Neural crest cell (in vitro differentiated cells): ENCODE measurements at places on chromosomes 1 and 21. TPM values are rescaled to one million over a fixed set of nuclear protein-coding genes. Genes with fewer than 3 reads are reported as not detected.

GRCh38 chr1:188429386-188429785, 1600.6 kb downstream of the PLA2G4A start:
- DNase-seq, result no peak
- no peaks in the 10 kb centered on the region for H3K36me3 ChIP-seq
- no peak overlapping the region for H3K27ac ChIP-seq
- H3K4me1 ChIP-seq, result peaks cover 5% of the 10 kb centered on the region
- H3K4me3 ChIP-seq, result no peak overlapping the region

- no peaks in the 10 kb centered on the region for H3K4me1 ChIP-seq
- H3K27ac ChIP-seq, result no peak overlapping the region
- no peaks in the 10 kb centered on the region for H3K36me3 ChIP-seq
- peaks cover 32% of the 10 kb centered on the region for H3K27me3 ChIP-seq
Measured at GRCh38 chr1:34276606-34277005, 99.9 kb downstream of the C1orf94 start.

- peak; percentile 53 for DNase-seq
- H3K4me3 ChIP-seq, result no peak overlapping the region
- H3K4me1 ChIP-seq, result peaks cover 13% of the 10 kb centered on the region
- H3K27ac ChIP-seq, result no peak overlapping the region
- H3K36me3 ChIP-seq, result no peaks in the 10 kb centered on the region
Measured at GRCh38 chr1:2046174-2046917, 3.9 kb upstream of the PRKCZ start.

Gene UTS2
- not detected in 2 replicates for total RNA-seq

GRCh38 chr1:5399771-5400170, 592.5 kb downstream of the NPHP4 start:
- H3K4me3 ChIP-seq, result no peak overlapping the region
- no peaks in the 10 kb centered on the region for H3K36me3 ChIP-seq
- no peak for DNase-seq
- H3K4me1 ChIP-seq, result peaks cover 14% of the 10 kb centered on the region

- no peaks in the 10 kb centered on the region for H3K27me3 ChIP-seq
- no peak overlapping the region for H3K27ac ChIP-seq
- no peaks in the 10 kb centered on the region for H3K4me1 ChIP-seq
- H3K36me3 ChIP-seq, result no peaks in the 10 kb centered on the region
Measured at GRCh38 chr21:21828130-21828529, 829.9 kb downstream of the NCAM2 start.

- H3K36me3 ChIP-seq, result peaks cover 14% of the 10 kb centered on the region
- DNase-seq, result no peak
- H3K27me3 ChIP-seq, result no peaks in the 10 kb centered on the region
- no peak overlapping the region for H3K27ac ChIP-seq
Measured at GRCh38 chr1:182817802-182818201, 21.3 kb upstream of the DHX9 start.

- no peaks in the 10 kb centered on the region for H3K27me3 ChIP-seq
- H3K27ac ChIP-seq, result no peak overlapping the region
- no peaks in the 10 kb centered on the region for H3K36me3 ChIP-seq
- DNase-seq, result no peak
Measured at GRCh38 chr1:75342786-75343185, 208.6 kb downstream of the LHX8 start.

DNA sequence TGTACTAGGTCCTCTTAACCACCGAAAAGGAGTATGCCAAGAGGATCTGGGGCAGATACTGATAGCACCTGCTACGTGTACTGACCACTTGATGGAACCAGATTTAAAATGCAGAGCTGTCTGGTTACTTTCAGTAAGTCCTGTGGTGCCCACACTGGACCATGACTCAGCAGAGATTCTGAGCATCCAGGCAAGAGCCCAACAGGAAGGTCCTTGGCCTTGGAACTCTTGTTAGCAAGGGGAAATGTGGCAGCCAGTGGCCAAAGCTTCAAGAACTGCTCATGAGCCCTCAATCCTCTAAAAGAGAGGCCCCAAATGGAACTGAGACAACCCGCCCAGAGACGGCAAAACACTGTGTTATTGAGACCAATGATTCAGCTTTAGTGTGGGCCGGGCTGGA, 4.2 kb upstream of the GJB5 start:
- H3K27ac ChIP-seq, result no peak overlapping the region
- peaks cover 10% of the 10 kb centered on the region for H3K27me3 ChIP-seq
- no peaks in the 10 kb centered on the region for H3K4me1 ChIP-seq
- H3K36me3 ChIP-seq, result no peaks in the 10 kb centered on the region
- no peak overlapping the region for H3K4me3 ChIP-seq
- DNase-seq, result no peak

DNA sequence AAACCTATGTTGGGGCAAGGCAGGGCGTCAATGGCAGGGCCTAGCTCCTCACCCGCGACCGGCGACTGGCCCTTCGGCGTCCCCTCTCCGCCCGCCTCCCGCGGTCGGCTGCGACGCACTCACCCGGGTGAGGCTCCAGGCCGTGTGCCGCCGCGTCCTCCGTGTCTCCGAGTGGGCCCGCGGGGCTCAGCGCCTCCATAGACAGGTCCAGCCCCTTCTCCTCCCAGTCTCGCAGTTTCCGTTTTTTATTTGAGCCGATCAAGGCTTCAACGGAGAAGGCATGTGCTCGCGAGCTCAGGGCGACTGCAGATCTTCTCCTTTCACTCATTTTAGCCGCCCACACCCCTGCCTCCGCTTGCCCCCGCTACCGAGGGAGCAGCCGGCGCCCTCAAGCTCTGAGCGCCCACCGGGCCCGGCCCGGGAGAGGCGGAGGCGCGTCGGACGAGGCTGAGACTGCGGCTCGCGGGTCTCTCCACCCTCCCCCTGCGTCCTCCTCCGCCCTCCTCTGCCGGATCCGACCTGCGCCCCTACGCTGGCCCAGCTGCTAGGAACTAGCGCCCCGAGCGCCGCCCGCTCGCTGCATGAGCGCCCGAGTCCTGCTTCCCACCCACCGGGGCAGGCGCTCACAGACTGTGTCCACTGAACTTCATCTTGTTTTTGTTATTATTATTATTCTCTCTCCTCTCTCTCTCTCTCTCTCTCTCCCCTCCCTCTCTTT, 516 bp downstream of the TBX15 start:
- peak overlapping the region; percentile 87 for H3K4me3 ChIP-seq
- peaks cover 55% of the 10 kb centered on the region for H3K4me1 ChIP-seq
- H3K27me3 ChIP-seq, result peaks cover 100% of the 10 kb centered on the region
- no peaks in the 10 kb centered on the region for H3K36me3 ChIP-seq

GRCh38 chr21:45166931-45167330, 92.6 kb downstream of the ADARB1 start:
- H3K27ac ChIP-seq, result no peak overlapping the region
- no peak for DNase-seq
- H3K4me3 ChIP-seq, result no peak overlapping the region
- no peaks in the 10 kb centered on the region for H3K36me3 ChIP-seq

DNA sequence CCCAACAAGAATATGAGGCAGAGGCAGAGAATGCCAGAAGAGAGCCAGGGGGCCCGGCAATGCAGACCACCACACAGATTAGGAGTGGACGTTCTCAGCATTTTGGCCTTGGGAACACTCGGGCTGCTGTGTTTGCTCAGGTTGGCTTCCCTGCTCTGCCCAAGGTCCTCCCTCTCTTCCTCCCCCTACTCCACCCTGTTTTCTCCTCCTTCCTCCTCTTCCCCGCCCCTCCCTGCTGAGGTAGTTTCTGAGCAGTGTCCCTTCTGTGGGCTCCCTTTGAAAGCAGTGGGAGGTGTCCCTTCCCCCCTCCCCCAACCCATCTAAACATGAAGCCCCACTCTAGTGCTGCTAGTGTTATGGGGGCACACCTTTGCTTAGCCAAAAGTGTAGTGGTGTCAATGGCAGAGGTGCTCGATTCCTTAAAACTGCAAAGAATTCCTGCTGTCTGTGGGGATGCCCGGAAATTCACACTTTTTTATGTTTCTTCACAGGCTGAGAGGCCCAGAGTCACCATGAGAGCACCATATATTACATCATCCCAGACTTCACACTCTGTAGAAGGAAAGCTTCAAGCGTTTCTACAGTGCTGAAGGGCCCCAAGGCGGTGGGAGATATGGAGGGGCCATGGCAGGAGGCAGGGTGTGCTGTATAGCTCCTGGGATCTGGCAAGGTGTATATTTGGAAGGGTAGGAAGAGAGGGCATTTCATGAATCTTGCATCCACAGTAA, at the start of gene HHIPL2:
TSS of gene HHIPL2 (minus strand) at position 161 of the 728 bp plus-strand sequence. CDS start at position 101, 60 bp downstream.
- peaks cover 6% of the 10 kb centered on the region for H3K27me3 ChIP-seq
- no peak for DNase-seq
- H3K4me3 ChIP-seq, result no peak within 1 kb of the TSS
- no peak within 1 kb of the TSS for H3K27ac ChIP-seq

GRCh38 chr1:192945390-192946130, 113.6 kb downstream of the UCHL5 start:
- DNase-seq, result no peak
- no peaks in the 10 kb centered on the region for H3K36me3 ChIP-seq
- H3K27me3 ChIP-seq, result no peaks in the 10 kb centered on the region
- H3K4me1 ChIP-seq, result no peaks in the 10 kb centered on the region

- H3K36me3 ChIP-seq, result peaks cover 9% of the 10 kb centered on the region
- H3K27me3 ChIP-seq, result no peaks in the 10 kb centered on the region
- DNase-seq, result no peak
- H3K4me1 ChIP-seq, result peaks cover 34% of the 10 kb centered on the region
- H3K4me3 ChIP-seq, result no peak overlapping the region
Measured at GRCh38 chr21:31887391-31887841, 14.6 kb downstream of the HUNK start.

- H3K27me3 ChIP-seq, result peaks cover 6% of the 10 kb centered on the region
- no peak overlapping the region for H3K4me3 ChIP-seq
- H3K36me3 ChIP-seq, result no peaks in the 10 kb centered on the region
- H3K4me1 ChIP-seq, result peaks cover 13% of the 10 kb centered on the region
- H3K27ac ChIP-seq, result peak overlapping the region; percentile 76
Measured at GRCh38 chr1:229108598-229109201, 162.2 kb upstream of the RAB4A start.

- H3K27ac ChIP-seq, result no peak overlapping the region
- no peaks in the 10 kb centered on the region for H3K36me3 ChIP-seq
- no peak for DNase-seq
- H3K4me3 ChIP-seq, result no peak overlapping the region
Measured at GRCh38 chr1:230167419-230167852, 100.4 kb downstream of the GALNT2 start.

Gene FMO2
- not detected in 2 replicates for total RNA-seq

GRCh38 chr1:194279975-194280374, 1093.6 kb upstream of the B3GALT2 start:
- H3K27ac ChIP-seq, result no peak overlapping the region
- H3K4me1 ChIP-seq, result no peaks in the 10 kb centered on the region
- no peak for DNase-seq
- H3K4me3 ChIP-seq, result no peak overlapping the region

DNA sequence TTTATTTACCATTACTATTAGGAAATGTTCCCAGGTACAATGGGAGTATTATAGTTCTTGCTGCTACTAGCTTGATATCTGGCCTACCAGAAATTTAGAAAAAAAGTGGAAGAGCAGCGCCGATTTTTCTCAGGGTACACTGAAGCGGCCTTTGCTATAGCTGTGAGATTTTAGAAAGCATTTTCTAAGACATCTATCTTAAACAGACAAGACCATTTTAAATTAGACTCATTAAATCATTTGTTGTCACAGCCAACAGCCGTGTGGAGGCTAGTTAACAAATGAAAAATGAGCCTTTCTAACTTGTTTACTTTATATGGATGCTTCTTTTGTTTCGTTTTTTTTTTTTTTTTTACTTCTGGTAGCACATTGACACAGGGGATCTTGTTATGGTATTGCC, 183.2 kb upstream of the ZRANB2 start:
- H3K27me3 ChIP-seq, result peaks cover 3% of the 10 kb centered on the region
- no peak overlapping the region for H3K27ac ChIP-seq
- no peaks in the 10 kb centered on the region for H3K36me3 ChIP-seq

Gene DISC1
- 11.6 and 13.7 TPM in 2 replicates for total RNA-seq

DNA sequence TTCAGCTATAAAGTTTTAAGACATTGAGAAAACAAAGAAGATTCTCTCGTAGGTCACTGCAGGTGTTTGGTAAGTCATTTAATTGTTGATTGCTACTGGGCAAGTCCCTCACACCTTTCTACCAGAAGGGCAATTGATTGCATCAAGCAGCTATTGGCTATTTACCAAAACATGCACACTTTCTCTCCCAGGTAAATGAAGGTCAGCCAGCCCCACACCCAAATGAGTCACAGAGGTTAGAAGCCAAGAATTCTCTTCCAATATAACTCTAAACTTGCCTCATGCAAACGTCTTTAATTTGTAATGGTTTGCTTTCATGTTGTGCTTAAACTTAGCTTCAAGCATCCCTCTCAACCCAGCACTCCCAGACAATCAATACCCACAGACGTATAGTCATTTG, 475.3 kb upstream of the ADGRL2 start:
- no peak overlapping the region for H3K4me3 ChIP-seq
- no peaks in the 10 kb centered on the region for H3K27me3 ChIP-seq
- DNase-seq, result no peak
- peak overlapping the region; percentile 76 for H3K27ac ChIP-seq
- H3K36me3 ChIP-seq, result no peaks in the 10 kb centered on the region

Gene TPTE
- not detected in 2 replicates for total RNA-seq

- no peak overlapping the region for H3K27ac ChIP-seq
- H3K4me3 ChIP-seq, result no peak overlapping the region
- DNase-seq, result no peak
- no peaks in the 10 kb centered on the region for H3K27me3 ChIP-seq
- peaks cover 6% of the 10 kb centered on the region for H3K4me1 ChIP-seq
- no peaks in the 10 kb centered on the region for H3K36me3 ChIP-seq
Measured at GRCh38 chr1:177650947-177651346, 318.9 kb downstream of the SEC16B start.

GRCh38 chr1:233229288-233229687, 66.2 kb downstream of the PCNX2 start:
- no peak for DNase-seq
- no peak overlapping the region for H3K27ac ChIP-seq
- H3K27me3 ChIP-seq, result no peaks in the 10 kb centered on the region
- peaks cover 6% of the 10 kb centered on the region for H3K4me1 ChIP-seq

DNA sequence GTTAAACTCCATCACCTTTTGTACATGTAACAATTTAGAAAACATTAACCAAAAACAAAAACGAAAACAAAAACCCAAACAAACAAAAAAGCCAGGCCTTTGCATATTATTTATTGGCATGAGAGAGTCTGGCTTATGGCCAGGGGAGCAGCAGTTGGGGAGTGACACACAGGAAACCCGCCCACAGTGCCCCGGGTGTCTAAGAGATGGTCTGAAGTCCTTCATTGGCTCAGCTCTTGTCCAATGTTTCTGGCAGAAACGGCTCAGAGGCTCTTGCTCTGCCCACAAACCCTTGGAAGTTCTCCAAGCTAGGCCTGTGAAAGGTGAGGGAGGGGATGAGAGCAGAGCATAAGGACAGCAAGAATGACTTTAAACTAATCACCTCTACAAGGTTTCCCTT, 131.5 kb downstream of the CNIH3 start:
- no peak for DNase-seq
- H3K27me3 ChIP-seq, result no peaks in the 10 kb centered on the region
- no peak overlapping the region for H3K4me3 ChIP-seq
- no peaks in the 10 kb centered on the region for H3K4me1 ChIP-seq
- no peaks in the 10 kb centered on the region for H3K36me3 ChIP-seq

DNA sequence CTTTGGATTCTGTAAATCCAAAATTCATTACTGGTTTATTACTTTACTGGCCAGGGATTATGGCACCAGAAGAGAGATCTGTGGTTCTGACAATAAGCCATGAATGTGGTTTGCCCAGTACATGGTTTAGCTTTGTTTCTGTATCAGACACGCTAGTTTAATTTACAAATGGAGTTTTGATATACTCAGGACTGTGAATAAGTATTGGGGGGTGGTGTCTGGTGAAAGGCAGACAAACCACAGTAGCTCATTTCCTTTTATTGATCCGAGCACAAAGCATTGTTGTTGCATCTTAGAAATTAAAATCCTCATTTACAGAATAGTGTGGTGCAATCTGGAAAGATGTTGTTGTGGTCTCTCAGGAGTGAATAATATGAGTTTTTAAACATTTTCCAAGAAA, 96.0 kb downstream of the ST6GALNAC3 start:
- H3K4me3 ChIP-seq, result no peak overlapping the region
- H3K36me3 ChIP-seq, result peaks cover 39% of the 10 kb centered on the region
- no peaks in the 10 kb centered on the region for H3K27me3 ChIP-seq
- H3K4me1 ChIP-seq, result peaks cover 4% of the 10 kb centered on the region
- no peak overlapping the region for H3K27ac ChIP-seq
